ENCODE measurements at places on chromosomes 4 and X.
A peak's percentile ranks its signal among the peaks of the same experiment; 100 is the strongest.

DNA sequence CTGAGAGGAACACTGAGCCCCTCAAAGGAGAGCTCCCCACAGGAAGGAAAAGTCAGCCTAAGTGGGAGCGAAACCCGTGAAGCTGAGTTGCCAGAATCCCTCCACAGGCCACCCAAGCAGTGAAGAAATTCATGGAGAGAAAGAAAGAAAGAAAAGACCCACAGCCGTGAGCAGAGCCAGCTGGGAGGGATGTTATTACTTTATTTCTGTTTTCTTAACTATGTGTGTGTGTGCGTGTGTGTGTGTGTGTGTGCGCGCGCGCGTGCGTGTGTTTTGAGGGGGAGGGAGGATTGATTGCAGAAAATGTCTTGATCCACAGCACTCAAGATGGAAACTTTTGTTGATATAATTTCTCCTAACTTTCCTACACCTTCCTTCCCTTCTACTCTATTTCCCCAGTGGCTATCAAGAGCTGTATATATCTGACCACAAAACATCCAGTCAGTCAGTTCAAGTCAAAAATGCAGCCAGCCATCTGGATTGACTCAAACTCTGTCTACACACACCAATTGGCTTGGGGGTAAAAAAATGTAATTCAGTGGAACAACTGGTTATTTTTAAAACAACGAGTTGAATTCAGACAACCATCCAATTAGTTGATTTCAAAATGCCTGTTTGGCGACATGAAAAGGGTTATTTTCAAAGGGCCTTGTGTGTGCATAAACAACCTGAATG is 13.8 kb upstream of the GPC3 start:
- peak; percentile 23 for DNase-seq

DNA sequence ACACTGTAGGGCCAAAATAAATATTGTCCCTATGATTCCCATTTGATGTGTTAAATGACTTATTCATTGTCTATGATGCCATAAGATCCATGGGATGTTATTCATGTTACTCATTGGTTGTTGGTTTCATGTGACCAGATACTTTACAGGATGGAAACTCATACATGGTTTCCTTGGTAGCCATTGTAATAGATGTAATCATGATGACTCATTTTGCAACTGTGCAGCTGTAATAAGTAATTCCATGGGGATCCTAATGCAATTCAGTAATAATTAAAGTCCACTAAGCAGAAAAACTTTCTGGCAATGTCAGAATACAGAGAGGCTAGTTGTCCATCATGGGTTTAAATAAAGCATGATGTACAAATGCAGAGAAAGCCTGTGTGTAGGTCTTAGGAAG is 389.7 kb upstream of the NR3C2 start:
- peak; percentile 84 for DNase-seq

GRCh38 chr4:38791010-38791409 is 8.2 kb upstream of the TLR10 start:
- DNase-seq = no peak

DNA sequence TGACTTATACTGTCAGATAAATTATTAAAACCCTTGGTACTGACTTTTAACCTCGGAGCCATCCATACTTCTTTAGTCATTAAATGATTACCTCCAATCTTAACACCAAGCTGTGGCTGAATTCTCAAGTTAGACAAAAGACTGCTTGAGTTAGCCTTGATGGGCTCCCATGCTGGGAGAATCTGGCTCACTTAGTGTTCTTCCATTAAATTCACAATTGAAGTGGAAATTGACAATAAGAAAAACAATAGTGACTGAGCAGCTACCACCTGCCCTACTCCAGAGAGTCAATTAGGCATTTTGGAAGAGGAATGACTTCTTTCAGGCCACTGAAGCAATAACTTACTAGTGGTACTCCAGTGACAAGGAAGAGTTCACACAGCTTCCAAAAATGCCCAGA is 503.0 kb upstream of the CPXCR1 start:
- DNase-seq = no peak

- no peak for DNase-seq
These were observed 5.1 kb upstream of the SLC25A6 start for GRCh38 chrX:1397001-1397400.

GRCh38 chr4:123547216-123548165 is 150.9 kb downstream of the SPRY1 start:
- no peak for DNase-seq

GRCh38 chrX:14095702-14096101 is 66.0 kb upstream of the GEMIN8 start:
- peak; percentile 44 for DNase-seq

DNA sequence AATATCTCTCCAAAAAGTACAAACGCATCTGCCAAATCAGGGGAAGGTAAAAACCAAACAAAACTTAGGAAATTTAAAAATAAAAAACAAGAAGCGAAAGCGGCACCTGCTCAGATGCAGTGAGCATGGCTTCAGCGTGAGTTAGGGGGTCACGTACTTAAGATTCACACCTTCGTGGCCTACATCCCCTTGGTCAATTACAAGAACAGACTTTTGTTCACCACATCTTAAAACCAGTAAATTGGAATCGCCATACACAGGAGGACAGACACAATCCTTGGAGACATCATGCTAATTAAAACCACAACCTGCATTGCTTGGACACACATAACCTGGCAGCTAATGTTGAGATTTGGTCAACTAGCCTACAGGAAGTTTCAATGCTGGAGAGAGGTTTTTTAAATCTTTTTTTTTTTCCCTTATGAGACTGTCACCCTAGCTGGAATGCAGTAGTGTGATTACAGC is 12.5 kb upstream of the SEL1L3 start:
- no peak for DNase-seq

GRCh38 chrX:83508006-83508405 is at the start of gene POU3F4:
TSS of gene POU3F4 (plus strand) at chrX:83508290. CDS start at chrX:83508325, 35 bp downstream.
- no peak for DNase-seq

GRCh38 chr4:188295899-188296298 is 156.7 kb downstream of the TRIML1 start:
- DNase-seq = peak; percentile 45

DNA sequence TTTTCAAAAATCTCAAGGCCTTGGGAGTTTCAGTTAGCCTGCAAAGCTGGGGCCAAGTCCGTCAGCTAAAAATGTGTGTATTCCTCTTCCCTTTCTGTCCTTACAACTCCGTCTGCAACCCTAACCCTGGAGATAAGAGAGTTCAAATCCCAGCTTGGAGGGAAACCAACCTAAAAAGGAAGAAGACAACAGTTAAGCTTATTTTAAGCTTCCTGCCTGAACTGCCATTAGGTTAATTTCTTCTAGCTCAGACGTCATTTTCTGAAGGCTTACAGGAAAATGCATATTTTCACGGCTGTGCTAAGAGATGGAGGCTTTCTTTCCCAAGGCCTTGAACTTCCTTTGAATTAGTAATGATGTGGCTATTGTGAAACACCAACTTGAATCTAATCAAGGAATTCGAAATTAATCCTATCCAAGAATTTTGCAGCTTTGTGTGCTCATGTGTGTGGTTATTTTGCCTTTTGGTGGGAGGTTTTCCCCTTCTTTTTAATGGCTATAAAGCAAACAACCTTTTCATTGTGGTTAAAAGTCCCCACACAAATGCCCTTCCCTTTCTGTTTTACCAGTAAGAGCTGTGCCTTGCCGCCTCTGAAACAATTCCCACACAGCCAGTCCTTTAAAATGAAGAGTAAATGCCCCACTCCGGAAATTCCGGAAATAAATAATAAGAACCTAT is 103.5 kb downstream of the IRF2 start:
- no peak for DNase-seq

DNA sequence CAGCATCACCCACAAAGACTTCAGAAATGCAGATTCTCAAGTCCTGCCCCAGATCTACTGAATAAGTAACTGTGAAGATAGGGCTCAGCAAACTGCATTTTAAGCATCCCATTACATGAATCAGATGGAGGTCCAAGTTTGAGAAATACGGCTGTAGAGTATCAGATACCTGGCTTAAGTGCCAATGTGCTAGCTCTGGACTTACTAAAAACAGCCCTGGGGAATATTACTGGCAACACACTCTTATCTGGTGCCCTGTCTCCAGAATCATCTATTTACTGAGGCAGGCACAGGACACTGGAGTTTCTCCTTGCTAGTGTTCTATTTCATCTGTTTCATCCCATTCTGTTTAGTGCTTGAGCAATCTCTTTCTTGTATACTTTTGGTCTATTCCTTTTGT is 105.1 kb downstream of the SPOCK3 start:
- DNase-seq = no peak

Data from COLO829 (cell line).